MM.1S (cell line): ENCODE measurements at places on chromosomes 2 and 18.
A peak's percentile ranks its signal among the peaks of the same experiment; 100 is the strongest.

GRCh38 chr2:159891917-159892730 lies 94.1 kb upstream of the CD302 start:
- peak; percentile 14 for DNase-seq

GRCh38 chr2:57370882-57371585 lies 675.6 kb upstream of the VRK2 start:
- DNase-seq = no peak

DNA sequence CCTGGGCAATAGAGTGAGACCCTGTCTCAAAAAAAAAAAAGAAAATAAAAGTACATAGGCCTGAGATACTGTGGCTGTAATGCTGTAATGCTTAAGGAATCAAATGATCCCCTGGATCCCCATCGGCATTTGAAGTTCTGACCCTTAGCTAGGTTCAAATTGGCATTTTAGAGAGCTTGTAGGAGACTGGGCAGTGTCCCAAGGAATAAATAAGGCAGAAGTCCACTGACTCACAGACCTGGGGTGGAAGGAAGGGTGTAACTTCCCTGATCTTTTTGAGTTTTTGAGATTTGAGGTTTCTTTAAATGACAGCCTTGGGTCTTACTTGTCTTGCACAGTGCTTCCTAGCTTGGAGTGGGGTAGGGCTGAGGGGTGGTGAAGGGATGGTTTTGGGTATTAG lies 553.7 kb downstream of the SLC4A3 start:
- DNase-seq = no peak

GRCh38 chr2:151765760-151766410 lies 31.6 kb upstream of the NEB start:
- no peak for DNase-seq

GRCh38 chr2:120317916-120318315 lies 28.0 kb upstream of the INHBB start:
- no peak for DNase-seq

GRCh38 chr18:53033128-53033527 lies 693.1 kb downstream of the DCC start:
- DNase-seq = no peak

DNA sequence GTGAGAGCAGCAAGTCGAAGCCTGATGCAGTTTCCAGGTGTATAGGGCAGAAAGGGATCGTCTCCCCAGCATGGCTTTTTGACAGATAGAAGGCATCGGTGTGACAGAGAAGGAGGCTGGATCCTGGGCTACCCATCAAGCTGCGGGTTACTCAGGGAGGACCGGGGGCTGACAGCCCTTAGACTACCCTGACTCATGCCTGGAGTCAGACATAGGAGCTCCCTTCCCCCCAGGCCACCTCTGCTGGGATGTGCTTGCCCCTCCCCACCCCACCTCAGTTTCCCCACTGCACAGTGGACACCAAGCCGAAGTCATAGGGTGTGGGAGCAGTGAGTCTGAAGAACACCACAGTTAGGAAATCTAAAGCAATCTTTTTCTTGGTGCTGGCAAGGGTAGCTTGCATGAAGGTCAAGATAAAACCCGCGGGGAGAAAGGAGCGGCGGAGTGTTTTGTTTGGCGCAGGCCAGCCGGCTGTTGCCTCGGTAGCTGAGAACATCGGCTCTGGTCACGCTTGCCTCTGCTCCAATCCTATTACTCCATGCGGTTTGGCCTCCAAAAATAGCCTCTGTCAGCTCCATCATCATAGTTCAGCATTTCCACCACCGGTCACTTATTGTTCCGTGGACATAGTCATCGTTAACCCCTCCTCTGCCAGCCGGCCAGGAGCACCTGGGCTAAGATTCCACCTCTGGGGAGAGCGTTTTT lies 169.2 kb upstream of the GLI2 start:
- DNase-seq = no peak
